PC-3 (cell line): ENCODE measurements at places on chromosomes 16 and 17. TPM values are rescaled to one million over a fixed set of nuclear protein-coding genes. Genes with fewer than 3 reads are reported as not detected.

GRCh38 chr17:13104576-13104975, 86.7 kb upstream of the ELAC2 start:
- H3K27me3 ChIP-seq = peaks cover 26% of the 10 kb centered on the region
- no peak overlapping the region for H3K4me3 ChIP-seq
- H3K27ac ChIP-seq = peak overlapping the region; percentile 46
- no peaks in the 10 kb centered on the region for H3K36me3 ChIP-seq
- DNase-seq = peak; percentile 47

GRCh38 chr17:79707931-79708891, 22.5 kb upstream of the ENPP7 start:
- H3K4me1 ChIP-seq = no peaks in the 10 kb centered on the region
- H3K36me3 ChIP-seq = no peaks in the 10 kb centered on the region
- peak; percentile 73 for DNase-seq
- no peak overlapping the region; the same call in 1 of the 2 replicates for H3K4me3 ChIP-seq
- no peak overlapping the region for H3K27ac ChIP-seq

The GPR142 gene
- total RNA-seq = not detected in 2 replicates

The TNFRSF17 gene
- not detected in 2 replicates for total RNA-seq

The CIAPIN1 gene
- 35.6 and 48.6 TPM in 2 replicates for total RNA-seq

- H3K4me1 ChIP-seq = no peaks in the 10 kb centered on the region
- H3K36me3 ChIP-seq = peaks cover 10% of the 10 kb centered on the region
- no peak for DNase-seq
- no peaks in the 10 kb centered on the region for H3K27me3 ChIP-seq
- H3K4me3 ChIP-seq = no peak overlapping the region
These were observed 98.7 kb upstream of the ZNF750 start for GRCh38 chr17:82938486-82938872.

DNA sequence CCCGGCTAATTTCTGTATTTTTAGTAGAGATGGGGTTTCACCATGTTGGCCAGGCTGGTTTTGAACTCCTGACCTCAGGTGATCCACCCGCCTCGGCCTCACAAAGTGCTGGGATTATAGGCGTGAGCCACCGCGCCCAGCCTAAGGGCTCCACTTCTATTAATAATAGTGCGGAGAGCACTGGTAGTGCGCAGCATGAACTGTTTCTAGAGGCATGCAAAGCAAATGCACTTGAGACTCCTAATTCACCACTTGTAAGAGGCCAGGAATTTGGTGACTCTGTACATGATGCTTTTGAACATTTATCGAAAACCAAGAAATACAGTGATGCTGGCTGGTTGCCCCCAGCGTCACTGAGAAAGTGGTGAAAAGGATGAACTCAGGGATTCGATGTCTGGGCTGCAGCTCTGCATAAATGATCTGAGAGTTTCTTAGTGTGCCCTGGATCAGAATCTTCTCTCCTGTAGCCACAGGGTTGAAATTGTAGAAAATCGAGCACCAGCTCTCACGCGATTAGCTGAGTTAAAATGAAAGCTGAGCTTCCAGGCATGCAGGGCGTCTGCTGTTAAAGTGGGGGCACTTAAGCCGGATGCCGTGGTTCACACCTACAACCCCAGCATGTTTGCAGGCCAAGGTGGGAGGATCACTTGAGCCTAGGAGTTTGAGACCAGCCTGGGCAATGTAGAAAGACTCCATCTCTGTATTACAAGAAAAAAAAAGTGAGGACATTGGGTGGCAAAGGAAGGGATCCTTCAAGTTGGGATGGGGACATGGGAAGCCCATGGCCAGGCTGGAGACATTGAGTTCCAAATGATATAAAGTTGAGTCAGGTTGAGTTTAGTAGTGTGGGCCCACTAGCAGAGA, 4.8 kb downstream of the RNF213 start:
- no peak overlapping the region for H3K4me3 ChIP-seq
- H3K36me3 ChIP-seq = peaks cover 22% of the 10 kb centered on the region
- no peak for DNase-seq
- H3K27ac ChIP-seq = no peak overlapping the region
- H3K27me3 ChIP-seq = no peaks in the 10 kb centered on the region

DNA sequence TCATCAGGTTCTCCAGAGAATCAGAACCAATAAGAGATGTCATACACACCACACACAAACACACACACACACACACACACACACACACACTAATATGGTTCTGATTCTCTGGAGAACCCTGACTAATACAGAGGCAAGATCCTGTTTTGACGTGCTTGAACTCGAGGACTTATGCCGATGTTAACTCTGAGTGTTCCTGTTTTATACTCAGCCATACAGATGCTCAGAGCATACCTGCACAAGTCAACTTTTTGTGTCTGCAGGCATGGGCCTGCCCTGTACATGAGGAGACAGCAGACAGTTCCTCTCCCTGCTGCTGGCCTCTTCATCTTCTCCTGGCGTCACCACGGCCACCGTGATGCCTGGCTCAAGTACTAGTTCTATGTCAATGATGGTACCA, 635.9 kb downstream of the WWOX start:
- H3K36me3 ChIP-seq = no peaks in the 10 kb centered on the region
- no peak for DNase-seq
- no peak overlapping the region for H3K27ac ChIP-seq
- no peak overlapping the region for H3K4me3 ChIP-seq
- no peaks in the 10 kb centered on the region for H3K4me1 ChIP-seq
- H3K27me3 ChIP-seq = no peaks in the 10 kb centered on the region

GRCh38 chr17:81142301-81143199, 22.8 kb upstream of the PVALEF start:
- H3K27me3 ChIP-seq = no peaks in the 10 kb centered on the region
- H3K4me3 ChIP-seq = no peak overlapping the region
- no peaks in the 10 kb centered on the region for H3K4me1 ChIP-seq
- peak; percentile 83 for DNase-seq
- no peak overlapping the region for H3K27ac ChIP-seq

GRCh38 chr17:4786516-4786915, 352 bp upstream of the VMO1 start:
- no peak for DNase-seq
- H3K4me1 ChIP-seq = peaks cover 16% of the 10 kb centered on the region
- no peaks in the 10 kb centered on the region for H3K27me3 ChIP-seq
- H3K36me3 ChIP-seq = no peaks in the 10 kb centered on the region
- no peak overlapping the region for H3K27ac ChIP-seq

The TBC1D3H gene
- total RNA-seq = not detected in 2 replicates

DNA sequence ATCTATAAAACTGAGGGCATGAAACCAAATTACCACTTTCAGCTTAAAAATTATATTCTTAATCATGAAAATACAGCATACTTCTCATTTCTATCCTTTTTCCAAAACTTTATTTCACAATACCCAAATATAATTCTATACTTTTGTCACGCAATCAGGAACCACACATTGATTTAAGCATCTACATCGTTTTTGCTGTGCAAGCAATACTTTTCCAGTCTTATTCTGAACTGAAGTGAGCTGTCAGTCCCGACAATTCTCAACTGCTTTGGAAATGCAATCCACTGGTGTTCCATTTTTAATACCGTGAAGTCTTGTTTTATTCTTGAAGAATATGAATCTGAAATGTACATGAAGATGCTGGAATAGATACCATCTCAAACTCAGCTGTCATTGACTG, 60.1 kb upstream of the NOL11 start:
- H3K27ac ChIP-seq = no peak overlapping the region
- no peaks in the 10 kb centered on the region for H3K36me3 ChIP-seq
- no peak overlapping the region for H3K4me3 ChIP-seq
- no peak for DNase-seq

The C17orf78 gene
- not detected in 2 replicates for total RNA-seq

GRCh38 chr16:86951831-86952598, 365.2 kb downstream of the C16orf95 start:
- no peaks in the 10 kb centered on the region for H3K27me3 ChIP-seq
- H3K27ac ChIP-seq = peak overlapping the region; percentile 99
- H3K36me3 ChIP-seq = no peaks in the 10 kb centered on the region

- H3K4me1 ChIP-seq = peaks cover 15% of the 10 kb centered on the region
- DNase-seq = no peak
- H3K36me3 ChIP-seq = no peaks in the 10 kb centered on the region
- no peak overlapping the region for H3K27ac ChIP-seq
- H3K27me3 ChIP-seq = no peaks in the 10 kb centered on the region
- H3K4me3 ChIP-seq = no peak overlapping the region
These were observed 11.2 kb upstream of the HELZ start for GRCh38 chr17:67256075-67256732.

GRCh38 chr17:50919321-50920040, 53.3 kb upstream of the TOB1 start:
- H3K27me3 ChIP-seq = no peaks in the 10 kb centered on the region
- H3K4me1 ChIP-seq = peaks cover 19% of the 10 kb centered on the region
- peak; percentile 95 for DNase-seq
- H3K27ac ChIP-seq = peak overlapping the region; percentile 73
- H3K36me3 ChIP-seq = no peaks in the 10 kb centered on the region

GRCh38 chr17:36136036-36136435, 32.4 kb downstream of the CCL4 start:
- no peak for DNase-seq
- H3K4me1 ChIP-seq = no peaks in the 10 kb centered on the region
- H3K36me3 ChIP-seq = no peaks in the 10 kb centered on the region
- H3K27me3 ChIP-seq = peaks cover 15% of the 10 kb centered on the region; the same call in 1 of the 2 replicates
- H3K27ac ChIP-seq = no peak overlapping the region

The CALB2 gene
- total RNA-seq = 0.47 TPM in 1 of 2 replicates, not detected in the other

The PRSS33 gene
- 0.11 TPM in 1 of 2 replicates, not detected in the other for total RNA-seq

- no peak overlapping the region for H3K4me3 ChIP-seq
- H3K4me1 ChIP-seq = peaks cover 77% of the 10 kb centered on the region
- H3K27ac ChIP-seq = peak overlapping the region; percentile 60
- peaks cover 10% of the 10 kb centered on the region; the same call in 1 of the 2 replicates for H3K36me3 ChIP-seq
- no peaks in the 10 kb centered on the region for H3K27me3 ChIP-seq
- DNase-seq = peak; percentile 28
These were observed 26.4 kb upstream of the MRPS23 start for GRCh38 chr17:57876023-57876865.

DNA sequence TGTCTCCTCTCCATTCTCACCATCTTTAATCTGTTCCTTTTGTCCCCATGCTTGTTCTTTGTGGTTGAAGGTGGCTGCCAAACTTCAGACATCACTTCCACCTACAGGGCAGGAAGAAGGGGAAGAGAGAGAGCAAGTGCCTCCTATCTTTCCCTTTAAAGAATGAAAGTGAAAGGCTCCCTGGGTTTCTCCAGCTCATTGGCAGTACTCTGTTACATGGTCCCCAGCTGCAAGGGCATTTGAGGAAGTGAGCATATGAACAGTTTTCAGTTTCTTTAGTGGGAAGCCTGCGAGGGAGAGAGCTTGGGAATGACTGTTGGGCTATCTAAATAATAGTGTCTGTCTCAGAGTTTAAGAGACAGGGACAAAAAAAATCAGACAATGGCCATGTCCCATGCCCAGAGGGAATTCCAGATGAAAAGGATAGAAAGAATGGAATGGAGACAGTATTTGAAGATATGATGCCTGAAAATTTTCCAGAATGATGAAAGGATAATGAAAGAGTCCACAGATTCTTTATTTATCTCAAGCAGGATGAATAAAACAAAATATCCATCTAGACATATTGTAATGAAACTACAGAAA, 159.9 kb downstream of the LGALS9B start:
- no peak for DNase-seq
- H3K36me3 ChIP-seq = peaks cover 27% of the 10 kb centered on the region
- H3K27me3 ChIP-seq = no peaks in the 10 kb centered on the region
- no peaks in the 10 kb centered on the region for H3K4me1 ChIP-seq
- no peak overlapping the region for H3K4me3 ChIP-seq

DNA sequence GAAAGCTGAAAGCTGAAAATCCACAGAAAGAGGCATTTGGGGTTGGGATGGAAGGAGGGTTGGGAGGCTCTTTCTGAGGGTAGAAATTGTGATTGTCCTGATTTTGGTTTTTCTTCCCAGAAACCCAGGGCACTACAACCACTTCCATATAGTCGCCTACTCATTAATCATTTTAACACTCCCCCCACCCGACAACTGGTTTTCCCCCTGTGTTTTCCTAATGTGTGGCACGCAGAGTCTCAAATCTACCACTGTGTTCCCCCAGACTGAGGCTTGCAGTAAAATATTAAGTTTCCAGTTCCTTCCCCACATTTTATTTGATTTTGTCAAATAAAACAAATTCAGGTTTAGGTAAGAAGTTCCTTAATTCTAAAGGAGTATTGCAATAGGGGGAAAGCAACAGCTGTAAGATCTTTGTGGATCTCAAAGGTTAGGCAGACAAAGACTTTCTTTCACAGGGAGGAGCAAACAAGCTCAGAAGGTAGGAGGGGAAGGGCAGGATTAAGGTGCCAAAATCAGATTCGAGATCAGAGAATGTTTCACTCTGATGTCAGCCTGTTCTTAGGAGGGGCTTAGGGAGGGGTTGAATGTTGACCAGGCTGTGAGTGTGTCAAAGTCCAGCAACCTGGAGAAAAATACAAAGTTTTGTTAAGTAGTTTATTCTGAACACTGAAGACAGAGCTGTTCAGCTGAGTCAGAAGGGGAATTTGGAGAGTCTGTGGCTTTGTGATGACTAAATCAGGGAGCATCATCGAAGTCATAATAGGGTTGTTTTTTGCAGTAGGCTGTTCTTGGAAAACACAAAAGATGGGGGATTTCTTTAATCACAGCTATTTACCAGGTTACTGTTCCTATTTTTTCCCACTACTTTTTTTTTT, 3.6 kb downstream of the ZNF267 start:
- H3K27me3 ChIP-seq = no peaks in the 10 kb centered on the region
- peak overlapping the region; percentile 86 for H3K27ac ChIP-seq
- peak; percentile 80 for DNase-seq
- H3K4me3 ChIP-seq = peak overlapping the region; percentile 41; the same call in 1 of the 2 replicates

DNA sequence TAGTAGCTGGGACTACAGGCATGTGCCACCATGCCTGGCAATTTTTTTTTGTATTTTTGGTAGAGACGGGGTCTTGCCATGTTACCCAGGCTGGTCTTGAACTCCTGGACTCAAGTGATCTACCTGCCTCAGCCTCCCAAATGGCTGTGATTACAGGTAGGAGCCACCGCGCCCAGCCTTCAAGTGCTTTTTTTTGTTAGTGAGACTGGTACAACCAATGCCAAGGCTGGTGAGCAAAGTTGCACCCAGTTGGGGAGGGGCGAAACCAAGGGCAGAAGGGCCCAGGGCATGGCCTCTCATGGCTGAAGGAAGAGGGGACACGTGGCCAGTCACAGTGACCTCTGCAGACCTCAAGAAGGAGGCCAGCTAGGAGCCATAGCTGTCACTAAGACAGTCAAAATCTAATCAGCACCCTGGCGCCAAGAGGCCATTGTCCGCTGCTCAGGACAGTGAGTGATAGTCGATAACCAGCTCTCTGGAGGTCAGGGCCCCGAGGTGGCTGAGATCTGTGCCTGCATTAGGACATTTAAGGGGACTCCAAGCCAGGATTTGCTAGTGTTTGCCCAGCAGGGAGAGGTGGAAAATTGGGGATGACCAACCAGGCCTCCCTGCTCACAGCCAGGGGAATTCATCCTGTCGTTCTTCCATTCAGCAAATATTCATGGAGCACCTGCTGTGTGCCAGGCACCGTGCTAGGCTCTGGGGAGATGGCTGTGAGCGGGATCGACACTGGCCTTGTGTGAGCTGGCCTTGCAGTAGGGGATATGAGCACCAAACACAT, 10.2 kb downstream of the IL4R start:
- H3K4me3 ChIP-seq = no peak overlapping the region
- H3K4me1 ChIP-seq = peaks cover 64% of the 10 kb centered on the region
- DNase-seq = no peak
- H3K27me3 ChIP-seq = no peaks in the 10 kb centered on the region

The CACNG3 gene
- total RNA-seq = not detected in 2 replicates

The TEKT3 gene
- total RNA-seq = not detected in 2 replicates

The TMEM114 gene
- not detected in 2 replicates for total RNA-seq
